ENCODE measurements at places on chromosomes 11 and 22. TPM values are rescaled to one million over a fixed set of nuclear protein-coding genes. Genes with fewer than 3 reads are reported as not detected.
A peak's percentile ranks its signal among the peaks of the same experiment; 100 is the strongest.

Gene IGF2
- polyA plus RNA-seq = 9.6 TPM

Gene OR4C12
- polyA plus RNA-seq = not detected

Gene TSGA10IP
- polyA plus RNA-seq = not detected

Gene EXPH5
- 0.92 TPM for polyA plus RNA-seq

DNA sequence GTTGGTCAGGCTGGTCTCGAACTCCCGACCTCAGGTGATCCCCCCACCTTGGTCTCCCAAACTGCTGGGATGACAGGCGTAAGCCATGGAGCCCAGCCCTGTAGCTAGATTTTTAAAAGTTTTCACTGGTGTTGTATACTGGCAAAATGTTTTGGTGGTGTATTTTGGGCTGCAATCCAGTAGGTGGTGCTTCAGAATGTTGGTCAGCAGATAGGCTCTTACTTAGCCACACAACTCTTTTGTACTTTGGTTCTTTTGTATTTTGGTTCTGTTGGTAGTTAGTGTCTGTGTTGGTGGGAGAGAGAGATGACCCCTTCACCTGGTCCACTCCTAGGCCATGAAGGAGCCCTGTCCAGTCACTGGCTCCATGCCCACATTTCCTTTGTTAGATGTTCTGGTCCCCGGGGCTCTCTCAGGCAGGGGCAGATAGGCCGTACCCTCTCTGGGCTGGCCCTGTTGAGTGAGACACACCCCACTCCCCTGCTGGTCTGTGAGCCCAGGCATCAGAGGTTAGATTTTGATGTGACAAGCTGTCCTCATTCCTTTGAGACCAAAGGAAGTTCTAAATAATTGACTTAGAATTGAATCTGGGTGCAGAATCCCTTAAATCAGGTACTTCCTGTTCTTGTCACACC is 123.8 kb downstream of the DDX10 start:
- DNase-seq = peak; percentile 24

DNA sequence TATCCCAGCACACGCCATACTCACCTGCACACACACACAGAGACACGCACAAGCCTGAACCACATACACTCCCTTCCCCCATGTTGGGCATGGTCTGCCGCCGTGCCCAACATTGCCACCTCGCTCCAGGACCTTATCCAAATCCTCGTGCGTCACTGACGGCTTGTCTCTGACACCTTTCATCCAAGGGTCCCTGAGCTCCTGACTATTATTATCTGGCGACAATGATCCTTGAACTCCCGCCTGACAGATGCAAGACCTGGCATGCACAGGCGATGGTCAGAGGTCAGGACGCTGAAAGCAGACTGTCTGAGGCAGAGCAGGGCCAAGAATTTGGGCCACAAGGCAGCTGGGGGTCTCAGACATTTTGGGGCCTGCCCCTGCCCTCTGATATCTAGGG is 4.2 kb downstream of the MB start:
- no peak for DNase-seq

- DNase-seq = no peak
These were observed 19.8 kb downstream of the USP35 start for GRCh38 chr11:78208257-78209165.

DNA sequence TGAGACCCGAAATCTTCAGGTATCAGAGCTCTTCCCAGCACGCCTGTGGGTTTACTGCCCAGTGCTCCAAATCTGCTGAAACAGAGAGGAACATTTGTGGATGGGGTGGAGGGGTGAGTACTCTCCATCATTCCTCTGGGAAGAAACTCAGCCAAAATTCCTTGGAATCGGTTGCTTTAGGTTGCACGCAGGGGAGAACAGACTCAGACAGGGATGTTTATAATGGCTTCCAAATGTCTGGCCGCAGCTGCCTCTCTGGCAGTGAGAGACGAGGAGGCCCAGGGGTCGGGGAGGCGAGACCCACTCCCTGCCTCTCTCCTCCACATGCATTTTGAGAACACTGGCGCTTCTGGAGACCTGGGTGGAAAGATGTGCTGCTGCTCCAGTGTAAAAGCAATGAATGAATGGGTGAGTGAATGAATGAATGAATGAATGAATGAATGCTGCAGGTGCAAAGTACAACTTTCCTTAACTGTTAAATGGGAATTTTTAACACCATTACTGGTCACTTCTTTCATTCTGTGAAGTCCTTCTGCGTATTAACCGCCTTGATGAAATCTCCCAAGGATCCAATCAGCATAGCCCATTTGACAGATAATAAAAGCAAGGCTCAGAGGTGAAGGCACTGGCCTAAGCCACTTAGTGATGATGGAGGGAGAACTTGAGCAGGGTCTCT is 437.4 kb downstream of the MIAT start:
- DNase-seq = peak; percentile 84

- DNase-seq = no peak
These were observed 6.6 kb downstream of the TRIM22 start for GRCh38 chr11:5696210-5696609.

Measured in stomach (tissue), 19 donors.